Activated gamma-delta T cell (primary cell): ENCODE measurements at places on chromosomes 13 and 19.

- DNase-seq = no peak
Observed at GRCh38 chr13:39496506-39496905, 106.5 kb downstream of the LHFPL6 start.

- no peak for DNase-seq
Observed at GRCh38 chr19:34173193-34173956, 1.1 kb downstream of the LSM14A start.

DNA sequence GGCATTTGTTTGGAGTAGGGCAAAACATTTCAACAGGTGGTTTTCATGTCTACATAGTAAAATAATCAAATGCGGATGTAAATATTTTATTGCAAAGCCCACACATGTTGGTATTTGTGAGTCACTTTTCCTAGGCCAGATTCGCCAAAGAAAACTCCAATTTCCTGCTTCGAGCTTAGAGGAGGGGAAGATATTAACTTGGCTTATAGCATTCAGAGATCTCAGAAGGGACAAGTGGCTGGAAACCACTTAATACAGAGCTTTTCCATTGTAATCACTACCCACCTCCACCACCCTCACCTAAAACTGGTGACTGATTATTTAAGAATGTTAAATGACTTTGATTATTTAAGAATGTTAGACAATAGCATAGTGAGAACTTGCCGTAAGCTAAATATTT is 530.6 kb upstream of the SPRY2 start:
- no peak for DNase-seq

GRCh38 chr13:66617786-66618185 is 612.4 kb downstream of the PCDH9 start:
- no peak for DNase-seq

- DNase-seq = peak; percentile 36
Observed at GRCh38 chr19:6590827-6591319, at the start of gene CD70. Gene CD70, minus strand, starts transcription at chr19:6591150. Its CDS starts 148 bp downstream, at chr19:6591002.

- no peak for DNase-seq
Observed at GRCh38 chr13:43166644-43167457, 143.5 kb downstream of the DNAJC15 start.

- DNase-seq = no peak
Observed at GRCh38 chr13:30376426-30377311, 45.6 kb upstream of the UBE2L5 start.

DNA sequence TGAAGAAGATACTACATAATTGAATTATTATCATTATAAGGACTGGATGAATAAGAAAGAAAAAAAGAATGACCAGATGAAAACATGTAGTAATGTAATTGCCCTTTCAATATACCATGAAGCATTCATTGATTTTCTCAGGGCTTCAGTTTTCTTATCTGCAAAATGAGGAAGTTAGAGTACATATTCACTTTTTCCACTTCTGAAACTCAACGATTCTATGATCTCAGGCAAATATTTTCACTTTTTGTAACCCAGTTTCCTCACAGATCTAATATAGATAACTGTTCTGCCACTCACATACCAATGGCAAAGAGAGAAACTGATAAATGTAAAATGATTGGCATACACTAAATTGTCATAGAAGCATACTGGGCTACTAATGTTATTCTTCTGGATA is 856.6 kb upstream of the KLHL1 start:
- DNase-seq = no peak

DNA sequence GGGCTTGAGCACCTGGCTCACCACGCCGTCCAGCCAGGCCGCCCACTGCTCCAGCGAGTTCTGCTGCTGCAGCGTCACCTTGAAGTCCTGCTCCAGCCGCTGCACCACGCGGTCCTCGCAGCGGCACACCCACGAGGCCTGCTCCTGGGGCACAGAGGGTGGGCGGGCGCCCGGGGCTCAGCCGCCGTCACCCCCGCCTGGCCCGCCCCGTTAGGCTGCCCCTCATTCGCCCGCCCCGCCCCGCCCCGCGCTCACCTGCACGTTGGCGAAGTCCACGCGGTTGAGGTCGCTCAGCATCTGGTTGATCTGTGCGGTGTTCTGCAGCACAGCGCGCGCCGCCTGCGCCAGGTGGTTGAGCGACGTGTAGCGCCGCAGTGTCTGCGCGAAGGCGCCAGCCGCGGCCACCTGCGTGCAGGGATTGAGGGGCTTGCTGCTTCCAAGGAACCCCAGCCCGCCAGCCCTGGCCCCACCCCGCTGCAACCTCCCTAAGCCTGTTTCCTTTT is 11.3 kb downstream of the DCAF15 start:
- no peak for DNase-seq

DNA sequence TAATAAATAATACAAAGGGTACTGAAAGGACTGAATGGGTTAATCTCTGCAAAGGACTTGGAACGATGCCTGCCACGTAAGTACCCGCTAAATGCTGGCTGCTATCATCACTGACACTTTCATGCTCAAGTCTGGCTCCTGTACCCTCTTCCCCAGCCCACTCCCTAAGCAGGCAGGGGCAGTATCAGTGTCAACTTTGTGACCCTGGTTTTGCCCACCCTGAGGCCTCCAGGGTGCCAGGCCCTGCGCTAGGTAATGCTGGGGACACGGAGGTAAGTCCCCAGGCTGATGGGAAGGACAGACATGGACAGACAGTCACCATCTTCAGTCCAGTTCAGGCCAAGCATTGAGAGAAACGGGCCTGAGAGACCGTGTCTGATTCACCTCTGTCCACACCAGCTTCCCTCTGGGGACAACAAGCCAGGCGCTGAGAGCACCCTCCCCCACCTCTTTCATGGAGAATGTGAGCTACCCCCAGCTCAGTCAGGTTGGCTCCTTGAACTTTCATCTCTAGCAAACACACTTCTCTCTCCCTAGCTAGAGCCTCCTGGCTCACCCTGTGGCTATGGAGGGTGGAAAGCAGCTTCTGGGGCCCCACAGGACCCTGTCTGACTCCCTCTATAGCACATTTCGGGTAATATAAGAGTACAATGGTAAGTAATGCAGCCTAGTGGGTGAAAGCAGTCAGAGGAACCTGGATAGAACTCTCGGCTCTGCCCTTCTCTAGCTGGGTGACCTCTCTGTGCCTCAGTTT is 800 bp downstream of the ETFB start:
- DNase-seq = no peak

DNA sequence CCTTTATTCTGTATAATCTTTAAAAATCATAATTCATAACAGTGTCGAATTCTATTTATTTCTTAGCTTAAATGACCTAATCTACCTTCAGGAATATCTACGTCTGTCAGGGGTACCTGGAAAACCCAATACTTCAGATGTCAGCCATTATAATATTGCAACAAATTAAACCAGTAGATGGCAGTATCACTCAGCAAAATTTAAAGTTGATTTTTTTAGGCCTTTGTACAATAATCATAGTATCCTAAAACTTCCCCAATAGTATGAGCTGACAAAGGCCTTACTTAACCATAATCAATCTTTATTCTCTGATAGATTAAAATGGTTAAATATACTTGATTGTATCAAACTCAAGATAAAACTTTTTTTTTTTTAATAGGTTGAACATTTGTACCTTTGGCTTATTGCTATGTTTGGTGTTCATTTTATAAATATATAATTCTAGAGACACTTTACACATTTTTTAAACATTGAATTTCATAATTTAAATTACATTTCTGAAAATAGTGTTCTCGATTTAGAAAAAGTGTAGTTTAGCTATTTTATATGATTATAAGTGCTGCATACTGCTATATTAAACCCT is 830.2 kb upstream of the SPRY2 start:
- DNase-seq = no peak

- no peak for DNase-seq
Observed at GRCh38 chr13:75319254-75319653, 162.7 kb downstream of the TBC1D4 start.

GRCh38 chr19:22627526-22627925 is 6.6 kb upstream of the ZNF492 start:
- DNase-seq = no peak

DNA sequence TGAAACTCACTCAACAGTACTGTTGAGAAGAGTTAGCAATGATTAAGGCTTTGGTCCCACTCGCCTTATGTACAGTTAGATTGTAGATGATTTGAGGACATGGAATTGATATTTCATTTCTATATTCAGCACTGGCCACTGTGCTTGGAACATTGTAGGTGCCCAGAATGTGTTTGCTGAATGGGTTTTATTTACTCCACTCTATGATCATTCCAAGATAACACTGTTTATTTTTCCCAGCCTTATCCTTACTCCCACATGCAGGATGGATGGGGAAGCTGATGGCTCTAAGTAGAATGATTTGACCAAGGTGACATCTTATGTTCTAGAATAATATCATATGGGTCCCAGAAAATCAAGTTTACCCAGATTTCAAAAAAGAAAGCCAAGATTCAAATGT is 124.6 kb upstream of the RXFP2 start:
- no peak for DNase-seq

GRCh38 chr19:44925114-44925891 is 10.9 kb downstream of the APOC1 start:
- no peak for DNase-seq

GRCh38 chr19:41887711-41888382 is 4.9 kb downstream of the ARHGEF1 start:
- peak; percentile 62 for DNase-seq

DNA sequence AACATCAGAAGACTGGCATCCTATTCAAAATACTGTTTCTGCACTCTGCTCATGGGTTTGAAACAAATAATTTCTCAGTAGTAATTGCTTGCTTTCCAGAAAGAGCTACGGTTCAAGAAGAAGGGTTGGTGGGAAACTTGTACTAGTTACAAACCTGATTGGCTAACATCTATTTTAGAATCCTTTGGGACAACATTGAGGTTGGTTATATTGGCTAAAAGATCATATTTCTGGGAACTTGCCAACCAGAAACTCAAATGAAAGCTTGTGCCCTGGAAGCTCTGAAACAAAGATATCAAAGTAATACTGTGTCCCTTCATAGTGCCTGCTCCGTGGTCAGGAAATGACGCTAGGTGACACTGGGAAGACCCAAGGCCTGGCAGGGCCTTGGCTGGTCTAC is 141.7 kb downstream of the LACC1 start:
- DNase-seq = no peak

DNA sequence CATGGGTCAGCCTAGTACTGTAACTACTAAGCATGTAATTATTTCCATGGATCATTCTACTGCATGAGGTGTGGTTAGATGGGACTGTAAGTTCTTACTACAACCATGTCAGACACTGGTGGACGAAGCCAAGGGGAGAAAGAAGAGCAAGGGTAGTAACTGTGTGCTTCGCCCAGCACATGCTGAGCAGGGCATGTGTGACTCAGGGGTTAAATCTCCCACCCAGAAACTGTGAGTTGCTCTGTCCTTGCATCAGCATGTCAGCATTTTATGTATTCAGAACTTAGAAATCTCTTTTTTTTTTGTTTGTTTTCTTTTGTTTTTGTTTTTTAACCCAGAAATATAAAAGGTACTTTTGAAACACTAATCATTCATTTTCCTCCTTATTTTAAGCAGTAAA is 436.6 kb upstream of the KLF12 start:
- DNase-seq = no peak

DNA sequence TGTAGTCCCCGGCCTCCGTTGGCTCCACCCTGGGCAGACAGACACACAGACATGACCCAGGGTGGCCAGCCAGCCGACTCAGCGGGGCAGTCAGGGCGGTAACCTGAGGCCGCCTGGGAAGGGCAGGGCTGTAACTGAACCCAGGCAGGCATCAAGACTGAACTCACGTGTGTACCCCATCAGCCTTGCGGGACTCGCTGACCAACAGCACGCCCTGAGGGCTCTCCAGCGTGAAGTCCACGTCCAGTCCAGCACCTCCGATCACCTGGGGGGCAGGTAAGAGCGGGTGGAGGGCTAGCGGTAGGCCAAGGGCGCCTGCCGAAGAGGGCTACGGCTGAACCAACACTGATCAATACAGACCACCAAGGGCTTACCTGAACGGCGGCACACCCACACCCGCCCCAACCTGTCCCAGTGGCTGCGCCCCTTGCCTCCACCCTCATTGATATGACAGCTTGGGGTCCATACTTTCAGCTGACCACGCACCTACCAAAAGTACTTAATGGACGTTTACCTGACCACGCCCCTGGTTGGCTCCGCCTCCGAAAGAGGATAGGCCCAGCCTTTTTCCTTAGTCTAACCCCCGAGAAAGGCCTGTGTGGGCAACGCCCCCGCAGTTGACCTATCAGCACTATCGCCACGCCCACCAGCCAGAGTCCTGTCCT is 791 bp downstream of the TMED1 start:
- no peak for DNase-seq

DNA sequence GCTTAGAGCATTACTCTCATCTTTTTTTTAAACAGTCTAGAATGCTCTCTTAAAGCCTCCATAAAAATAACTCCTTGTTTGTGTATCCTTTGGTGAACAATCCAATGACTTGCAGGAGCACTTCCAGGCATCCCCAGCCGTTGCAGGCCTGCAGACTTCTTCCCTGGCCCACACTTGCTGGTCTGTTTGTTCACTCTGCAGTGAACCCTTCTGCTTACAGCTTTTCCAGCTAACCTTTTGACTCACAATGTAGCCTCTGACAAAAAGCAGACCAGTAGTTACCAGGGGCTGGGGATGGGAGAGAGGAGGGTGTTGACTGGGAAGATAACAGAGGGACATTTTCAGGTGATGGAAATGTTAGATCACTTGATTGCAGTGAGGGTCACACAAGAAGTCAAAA is 9.1 kb downstream of the GPR42 start:
- no peak for DNase-seq

GRCh38 chr13:26476111-26476781 is 81.2 kb upstream of the WASF3 start:
- DNase-seq = no peak

DNA sequence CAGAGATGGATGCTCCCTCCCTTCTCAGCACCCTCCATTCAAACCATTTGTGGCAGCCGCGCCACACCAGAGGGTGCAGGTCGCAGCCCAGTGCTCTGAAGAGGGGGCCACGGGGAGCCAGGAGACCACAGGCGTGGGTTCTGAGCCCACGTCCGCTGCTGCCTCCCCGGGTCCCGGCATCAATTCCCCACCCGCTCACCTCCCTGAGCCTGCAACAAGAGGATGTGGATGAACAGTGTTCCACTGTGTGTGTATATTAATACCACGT is 120.1 kb upstream of the VSTM2B start:
- DNase-seq = no peak

DNA sequence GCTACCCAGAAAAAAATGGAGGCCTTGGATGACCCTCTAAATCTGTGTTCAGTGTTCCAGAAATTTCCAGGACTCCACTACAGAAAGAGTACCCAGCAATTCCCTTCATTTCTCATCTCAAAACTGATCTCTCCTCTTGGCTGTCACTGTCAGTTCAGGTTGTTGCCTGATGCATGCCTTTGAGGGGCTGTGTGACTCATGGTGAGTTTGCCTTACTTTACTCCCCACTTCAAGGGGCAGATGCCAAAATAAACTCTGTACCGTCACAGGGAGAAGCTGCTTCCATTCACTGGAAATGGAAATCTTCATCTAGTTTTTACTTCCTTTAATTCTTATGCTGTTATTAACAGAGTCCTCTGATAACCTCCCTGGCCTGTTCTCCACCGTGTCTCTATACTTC is 1075.0 kb downstream of the DIAPH3 start:
- no peak for DNase-seq

- DNase-seq = no peak
Observed at GRCh38 chr13:79833991-79834390, 353.0 kb downstream of the NDFIP2 start.

- DNase-seq = no peak
Observed at GRCh38 chr19:17333611-17334413, 843 bp downstream of the ANO8 start.

- DNase-seq = no peak
Observed at GRCh38 chr13:20387441-20387971, 138.2 kb downstream of the CRYL1 start.

- no peak for DNase-seq
Observed at GRCh38 chr19:10567656-10568055, 1.1 kb downstream of the CDKN2D start.
